HFFc6 (cell line): ENCODE measurements at places on chromosomes 7 and 10.

- DNase-seq = no peak
These were observed 188.0 kb downstream of the GRID1 start for GRCh38 chr10:86178401-86179152.

GRCh38 chr7:146411975-146412374 is 295.4 kb downstream of the CNTNAP2 start:
- DNase-seq = no peak

DNA sequence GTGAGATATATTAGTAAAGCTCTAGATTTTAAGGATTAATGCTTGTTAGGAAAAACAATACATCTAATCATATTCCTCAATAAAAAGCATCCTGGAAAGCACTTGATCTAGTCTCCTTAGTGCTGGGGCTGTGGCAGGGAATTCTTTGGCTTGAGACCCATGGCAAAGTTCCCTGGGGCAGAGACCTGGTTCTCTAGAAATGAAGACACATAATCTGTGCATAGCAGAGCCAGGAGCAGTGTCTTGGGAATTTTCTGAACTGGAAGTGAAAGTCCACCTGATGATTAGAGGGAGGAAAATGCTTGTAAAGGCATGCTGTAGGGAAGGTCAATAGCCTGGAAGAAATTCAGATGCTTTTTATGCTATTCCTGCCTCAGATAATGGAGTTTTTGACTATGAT is 247.4 kb downstream of the CDK14 start:
- no peak for DNase-seq

DNA sequence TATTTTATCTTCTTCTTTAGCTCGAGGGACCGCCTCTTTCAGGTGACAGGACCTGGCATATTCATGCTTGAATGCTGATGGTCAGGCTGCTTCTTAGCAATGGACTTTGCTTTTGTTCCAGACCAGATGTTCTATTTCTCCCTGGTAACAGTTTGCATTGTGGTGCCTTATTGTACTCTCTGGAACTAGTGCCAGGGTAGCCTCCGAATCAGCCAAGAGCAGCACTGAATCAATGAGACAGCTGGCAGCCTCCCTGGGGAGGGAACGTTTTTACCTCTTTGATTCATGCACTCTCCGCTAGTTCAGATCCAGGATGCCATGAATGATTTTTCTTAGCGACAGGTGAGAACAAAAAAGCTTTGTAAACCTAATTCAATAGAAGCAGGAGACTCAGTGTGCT is 54.1 kb upstream of the NXPH1 start:
- DNase-seq = no peak

- no peak for DNase-seq
These were observed 580.3 kb downstream of the DNAJB6 start for GRCh38 chr7:157916946-157917640.

DNA sequence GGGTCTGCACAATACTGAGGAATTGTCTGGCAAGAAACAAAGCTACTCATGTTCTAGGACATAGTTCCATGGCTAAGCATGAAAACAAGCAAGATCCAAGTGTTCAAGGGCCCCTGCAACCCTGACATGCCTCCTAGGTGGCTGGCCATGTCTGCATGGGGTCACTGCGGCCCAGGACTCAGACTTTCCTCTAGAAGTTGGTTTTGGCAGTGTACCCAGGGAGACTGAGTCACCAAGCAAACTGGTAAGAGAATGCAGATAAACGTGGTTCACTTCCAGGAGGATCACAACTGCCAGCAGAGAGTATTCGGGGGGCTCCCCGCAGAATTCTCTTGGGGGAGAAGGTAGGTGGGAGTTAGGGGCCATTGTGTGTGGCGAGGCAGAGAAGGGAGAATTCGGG is 7.4 kb upstream of the PFKFB3 start:
- no peak for DNase-seq

DNA sequence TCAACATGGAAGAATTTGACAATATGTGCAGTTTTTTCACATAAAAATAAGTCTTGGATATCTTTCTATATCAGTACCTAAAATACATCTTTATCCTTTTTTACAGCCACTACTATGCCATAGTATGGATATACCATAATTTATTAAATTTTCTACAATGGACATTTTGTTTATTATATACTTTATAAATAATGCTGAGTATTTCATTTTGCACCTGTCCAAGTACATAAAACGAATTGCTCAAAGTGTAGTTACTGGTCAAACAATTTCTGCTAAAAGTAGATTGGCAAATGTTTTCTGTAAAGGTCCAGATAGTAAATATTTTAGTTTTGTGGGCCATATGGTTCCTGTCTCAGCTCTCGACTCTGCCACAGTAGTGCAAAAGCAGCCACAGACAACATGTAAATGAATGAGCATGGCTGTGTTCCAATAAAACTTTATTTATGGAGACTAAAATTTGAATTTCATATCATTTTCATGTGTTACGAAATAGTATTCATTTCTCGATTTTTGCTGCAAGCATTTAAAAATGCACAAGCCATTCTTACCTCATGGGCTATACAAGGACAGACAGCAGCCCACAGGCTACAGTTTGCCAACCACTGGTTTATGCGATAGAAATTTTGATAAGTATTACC is 96.9 kb upstream of the STEAP1B start:
- no peak for DNase-seq

- DNase-seq = peak; percentile 76
These were observed 40.9 kb downstream of the SMURF1 start for GRCh38 chr7:99102809-99103690.

GRCh38 chr7:150531704-150532103 is 17.0 kb downstream of the GIMAP7 start:
- no peak for DNase-seq

GRCh38 chr10:7945034-7945433 is 109.5 kb upstream of the GATA3 start:
- DNase-seq = no peak

DNA sequence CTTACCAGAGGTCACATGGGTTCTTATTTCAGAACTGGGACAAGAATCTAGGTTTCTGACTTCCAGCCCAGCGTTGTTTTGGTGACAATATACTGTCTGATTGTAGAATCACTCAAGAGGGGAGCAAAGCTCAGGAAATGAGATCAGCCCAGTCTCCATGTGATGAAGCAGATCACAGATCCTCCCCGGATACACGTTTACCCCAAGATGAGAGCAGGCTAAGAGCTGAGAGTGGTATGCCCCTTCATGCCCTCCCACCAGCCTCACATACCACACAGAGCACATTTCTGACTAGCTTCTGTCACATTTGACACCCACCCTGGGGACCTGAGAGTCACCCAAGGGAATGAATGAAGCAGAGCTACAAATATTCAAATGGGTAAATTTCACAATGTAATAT is 27.1 kb upstream of the PRKCQ start:
- DNase-seq = no peak

GRCh38 chr7:157539521-157539920 is 202.7 kb downstream of the DNAJB6 start:
- DNase-seq = no peak

GRCh38 chr10:14926722-14927416 is 27.0 kb downstream of the DCLRE1C start:
- no peak for DNase-seq

GRCh38 chr10:17460756-17461155 is 6.4 kb upstream of the ST8SIA6 start:
- no peak for DNase-seq

GRCh38 chr10:37992083-37992482 is 15.6 kb upstream of the ZNF25 start:
- DNase-seq = no peak

GRCh38 chr7:30214651-30215137 is 69.7 kb upstream of the ZNRF2 start:
- DNase-seq = no peak

- DNase-seq = no peak
These were observed 5.7 kb downstream of the BLVRA start for GRCh38 chr7:43764039-43764761.

DNA sequence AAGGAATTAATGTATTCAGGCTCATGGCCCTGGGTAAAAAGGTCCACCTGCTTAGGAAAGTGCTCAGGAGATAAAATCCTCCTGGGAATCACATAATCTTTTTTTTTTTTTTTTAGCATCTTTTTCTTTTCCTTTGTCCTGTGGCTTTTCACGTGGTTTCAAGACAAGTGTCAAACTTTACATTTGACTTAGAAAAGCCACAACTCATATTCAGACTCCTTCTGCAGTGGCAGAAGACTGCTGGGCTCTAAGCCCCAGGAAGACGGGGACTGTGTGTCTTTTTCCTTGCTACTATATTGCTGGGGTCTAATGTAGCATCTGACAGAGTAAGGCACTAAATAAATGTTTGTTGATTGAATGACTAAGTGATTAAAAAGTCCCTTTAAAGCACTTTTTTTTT is 127.5 kb upstream of the ANKRD1 start:
- DNase-seq = no peak

- no peak for DNase-seq
These were observed 1.3 kb downstream of the AFAP1L2 start for GRCh38 chr10:114402871-114403540.

GRCh38 chr7:106423821-106424475 is 139.2 kb upstream of the NAMPT start:
- no peak for DNase-seq

GRCh38 chr10:24367688-24368087 is 158.8 kb downstream of the KIAA1217 start:
- no peak for DNase-seq

- no peak for DNase-seq
These were observed 1065.2 kb upstream of the C7orf33 start for GRCh38 chr7:147525325-147525724.

DNA sequence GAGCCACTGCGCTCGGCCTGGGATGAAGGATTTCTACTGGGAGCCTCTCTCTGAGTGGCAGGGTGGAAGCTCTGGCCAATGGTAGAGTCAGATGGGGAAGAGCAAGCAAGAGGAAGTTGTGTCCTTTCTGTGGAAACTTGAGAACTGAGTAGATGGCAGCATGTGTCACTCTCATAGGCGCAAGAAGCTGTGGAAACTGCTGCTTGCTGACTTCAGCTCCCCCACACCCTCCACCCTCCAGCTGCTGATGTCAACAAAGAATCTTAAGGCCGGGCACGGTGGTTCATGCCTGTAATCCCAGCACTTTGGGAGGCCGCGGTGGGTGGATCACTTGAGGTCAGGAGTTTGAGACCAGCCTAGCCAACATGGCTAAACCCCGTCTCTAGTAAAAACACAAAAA is 39.8 kb upstream of the SRGN start:
- DNase-seq = no peak

DNA sequence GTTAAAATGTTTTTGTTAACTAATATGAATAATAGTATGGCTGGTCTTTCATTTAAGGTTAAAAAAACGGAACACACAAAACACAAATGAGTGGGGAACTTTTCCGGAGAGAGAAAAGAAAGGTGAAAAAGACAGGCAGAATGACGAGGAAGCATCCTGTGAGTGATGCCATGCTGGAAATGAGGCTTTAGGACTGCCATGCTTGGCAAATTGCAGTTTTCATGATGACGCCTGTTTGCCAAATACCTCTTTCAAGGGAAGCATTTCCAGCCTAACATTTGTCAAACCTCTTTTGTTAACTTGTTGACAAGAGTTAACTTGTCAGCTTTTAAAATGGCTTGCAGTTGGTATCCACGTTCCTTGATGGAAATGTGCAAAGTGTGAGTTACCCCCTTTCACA is 127.5 kb downstream of the RSU1 start:
- DNase-seq = no peak

DNA sequence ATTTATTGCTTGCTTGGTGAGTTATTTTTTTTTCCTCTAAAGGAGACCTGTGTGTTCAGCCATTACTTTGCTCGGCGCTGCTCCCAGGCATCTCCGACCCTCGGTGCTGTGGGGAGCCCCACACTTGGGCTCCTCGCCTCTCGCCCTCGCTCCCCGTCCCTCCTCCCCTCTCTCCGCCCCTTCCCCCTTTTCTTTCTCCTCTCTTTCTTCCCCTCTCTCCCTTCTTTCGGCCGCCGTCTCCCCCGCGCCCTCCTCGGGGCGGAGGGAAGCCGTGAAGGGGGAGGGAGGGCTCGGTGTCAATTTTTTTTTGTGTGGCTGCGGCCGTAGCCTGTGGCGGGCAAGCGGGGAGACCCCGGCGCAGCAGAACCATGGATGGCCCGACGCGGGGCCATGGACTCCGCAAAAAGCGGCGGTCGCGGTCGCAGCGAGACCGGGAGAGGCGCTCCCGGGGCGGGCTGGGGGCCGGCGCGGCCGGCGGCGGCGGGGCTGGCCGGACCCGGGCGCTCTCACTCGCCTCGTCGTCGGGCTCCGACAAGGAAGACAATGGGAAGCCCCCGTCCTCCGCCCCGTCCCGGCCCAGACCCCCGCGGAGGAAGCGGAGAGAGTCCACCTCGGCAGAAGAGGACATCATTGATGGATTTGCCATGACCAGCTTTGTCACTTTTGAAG is 1.1 kb downstream of the AUTS2 start:
- DNase-seq = no peak

DNA sequence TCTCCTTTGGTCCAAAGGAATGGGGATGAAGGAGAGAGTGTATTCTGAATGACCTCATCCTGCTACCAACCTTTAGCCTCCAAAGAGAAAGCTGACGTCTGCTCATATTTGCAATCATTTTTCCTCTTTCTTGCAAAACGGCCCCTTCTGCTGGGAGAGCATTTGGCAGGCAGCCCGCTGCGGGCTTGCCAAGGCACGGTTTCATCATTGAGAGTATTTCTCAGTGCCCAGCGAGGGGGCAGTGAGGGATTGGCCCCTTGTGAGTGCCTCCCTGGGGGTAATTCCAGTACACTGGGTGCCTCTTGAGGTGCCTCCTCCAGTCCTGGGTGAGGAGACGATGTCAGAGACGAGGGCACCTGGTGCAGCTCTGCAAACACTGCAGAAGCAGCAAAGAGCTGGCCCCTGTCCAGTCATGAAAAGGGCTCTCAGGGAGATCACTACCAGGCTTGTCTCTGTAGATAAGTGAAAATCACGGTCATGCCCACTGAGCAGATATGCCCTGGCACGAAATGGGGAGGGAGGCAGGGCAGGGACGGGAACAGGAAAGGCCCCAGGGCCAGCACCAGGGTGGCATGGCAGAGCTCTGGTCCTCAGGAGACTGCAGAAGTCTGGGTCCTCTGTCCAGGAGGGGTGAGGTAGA is 48.7 kb upstream of the SHH start:
- DNase-seq = no peak

GRCh38 chr10:31770307-31770902 is 158.2 kb downstream of the ARHGAP12 start:
- DNase-seq = no peak

DNA sequence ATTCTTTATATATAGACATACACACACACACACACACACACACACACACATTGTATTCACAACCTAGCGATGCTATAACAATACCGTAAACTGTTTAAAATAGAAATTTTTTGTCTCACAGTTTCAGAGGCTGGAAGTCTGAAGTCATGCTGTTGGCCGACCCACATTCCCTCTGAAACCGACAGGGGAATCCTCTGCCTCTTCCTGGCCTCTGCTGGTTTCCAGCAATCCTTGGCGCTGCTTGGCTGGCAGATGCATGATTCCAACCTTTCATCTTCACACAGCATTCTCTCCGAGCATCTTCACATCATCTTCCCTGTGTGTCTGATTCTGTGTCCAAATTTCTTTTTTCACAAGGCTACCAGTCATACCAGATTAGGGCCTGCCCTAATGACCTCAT is 94.8 kb downstream of the CCDC71L start:
- DNase-seq = no peak
